ENCODE measurements at places on chromosomes 13 and 19.

DNA sequence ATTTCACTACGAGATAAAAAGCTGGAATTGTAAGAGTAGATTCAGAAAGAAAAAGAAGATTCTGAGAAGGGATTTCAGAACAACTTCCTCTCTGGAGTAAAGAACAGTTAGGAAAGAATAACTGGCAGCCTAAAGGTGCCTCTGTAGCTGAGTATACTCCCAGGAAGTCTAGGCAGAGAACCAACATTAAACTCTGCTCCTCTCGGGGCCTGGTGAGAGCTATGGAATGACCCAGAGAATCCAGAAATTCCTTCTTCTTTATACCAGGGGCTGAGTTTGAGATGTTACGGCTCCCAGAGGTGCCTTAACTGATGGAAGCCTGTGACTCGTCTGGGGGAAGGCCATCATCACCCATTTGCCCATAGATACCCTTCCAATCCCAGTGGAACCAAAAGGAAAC lies 39.1 kb downstream of the FAM216B start:
- DNase-seq, result no peak

- DNase-seq, result peak; percentile 84
These were observed 24.2 kb downstream of the KEAP1 start for GRCh38 chr19:10478903-10479384.

GRCh38 chr19:40332669-40333068 lies 15.5 kb downstream of the C19orf47 start:
- no peak for DNase-seq

DNA sequence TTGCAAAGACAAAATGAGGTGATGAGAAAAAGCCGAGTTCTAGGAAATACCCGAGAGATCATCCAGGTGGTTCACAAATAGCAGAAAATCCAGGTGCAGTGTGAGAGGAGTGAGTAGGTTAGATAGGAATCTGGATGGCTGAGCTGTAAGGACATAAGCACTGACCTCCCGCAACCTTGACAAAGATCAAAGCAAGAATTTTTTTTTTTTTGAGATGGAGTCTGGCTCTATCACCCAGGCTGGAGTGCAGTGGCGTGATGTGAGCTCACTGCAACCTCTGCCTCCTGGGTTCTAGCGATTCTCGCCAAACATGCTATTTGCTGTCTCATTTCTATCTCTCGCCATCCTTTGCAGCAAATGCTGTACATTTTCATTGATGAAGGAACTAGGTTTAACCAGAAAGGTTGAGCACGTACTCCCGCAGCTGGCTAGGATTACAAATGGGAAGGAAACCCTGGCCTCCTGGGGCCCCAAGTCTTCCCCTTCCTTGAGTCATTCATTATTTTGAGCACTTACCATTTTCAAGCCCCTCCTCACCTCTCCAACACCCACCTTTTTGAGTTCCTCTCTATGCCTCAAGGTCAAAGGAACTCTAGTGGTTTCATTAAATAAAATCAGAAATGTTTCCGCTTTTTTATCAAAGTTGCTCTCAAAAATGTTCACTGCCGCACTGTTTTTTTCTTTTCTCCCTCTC lies 38.8 kb downstream of the NLRP12 start:
- no peak for DNase-seq

DNA sequence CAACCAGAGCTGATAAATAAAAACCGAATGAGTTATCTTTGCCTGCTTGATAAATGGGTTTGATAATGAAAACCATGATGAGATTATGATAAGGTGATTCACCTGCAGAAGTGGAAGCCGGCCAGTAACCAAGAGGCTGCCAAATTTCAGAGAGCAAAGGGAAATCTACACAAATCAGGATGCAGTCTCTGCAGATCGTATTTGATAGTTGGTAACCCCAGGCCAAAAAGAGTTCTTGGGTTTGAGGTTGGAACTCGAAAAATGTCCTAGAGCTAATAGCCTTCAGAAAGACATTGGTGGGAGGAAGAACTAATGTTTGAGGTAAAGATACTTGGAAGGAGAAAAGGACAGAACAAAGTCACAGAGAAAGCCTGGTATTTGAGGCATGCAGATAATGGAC lies 9.6 kb upstream of the LATS2 start:
- no peak for DNase-seq
